Pulmonary artery endothelial cell (primary cell): ENCODE measurements at places on chromosomes 16 and 17.

DNA sequence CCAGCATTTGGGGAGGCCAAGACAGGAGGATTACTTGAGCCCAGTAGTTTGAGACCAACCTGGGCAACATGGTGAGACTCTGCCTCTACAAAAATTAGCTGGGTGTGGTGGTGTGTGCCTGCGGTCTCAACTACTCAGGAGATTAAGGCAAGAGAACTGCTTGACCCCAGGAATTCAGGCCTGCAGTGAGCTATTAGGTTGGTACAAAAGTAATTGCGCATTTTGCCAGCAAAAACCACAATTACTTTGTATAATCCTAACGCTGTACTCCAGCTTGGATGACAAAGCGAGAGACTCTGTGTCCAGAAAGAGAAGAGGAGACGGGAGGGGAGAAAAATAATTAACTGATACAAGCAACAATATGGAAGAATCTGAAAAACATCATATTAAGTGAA, 32.7 kb downstream of the YWHAE start:
- DNase-seq, result no peak

DNA sequence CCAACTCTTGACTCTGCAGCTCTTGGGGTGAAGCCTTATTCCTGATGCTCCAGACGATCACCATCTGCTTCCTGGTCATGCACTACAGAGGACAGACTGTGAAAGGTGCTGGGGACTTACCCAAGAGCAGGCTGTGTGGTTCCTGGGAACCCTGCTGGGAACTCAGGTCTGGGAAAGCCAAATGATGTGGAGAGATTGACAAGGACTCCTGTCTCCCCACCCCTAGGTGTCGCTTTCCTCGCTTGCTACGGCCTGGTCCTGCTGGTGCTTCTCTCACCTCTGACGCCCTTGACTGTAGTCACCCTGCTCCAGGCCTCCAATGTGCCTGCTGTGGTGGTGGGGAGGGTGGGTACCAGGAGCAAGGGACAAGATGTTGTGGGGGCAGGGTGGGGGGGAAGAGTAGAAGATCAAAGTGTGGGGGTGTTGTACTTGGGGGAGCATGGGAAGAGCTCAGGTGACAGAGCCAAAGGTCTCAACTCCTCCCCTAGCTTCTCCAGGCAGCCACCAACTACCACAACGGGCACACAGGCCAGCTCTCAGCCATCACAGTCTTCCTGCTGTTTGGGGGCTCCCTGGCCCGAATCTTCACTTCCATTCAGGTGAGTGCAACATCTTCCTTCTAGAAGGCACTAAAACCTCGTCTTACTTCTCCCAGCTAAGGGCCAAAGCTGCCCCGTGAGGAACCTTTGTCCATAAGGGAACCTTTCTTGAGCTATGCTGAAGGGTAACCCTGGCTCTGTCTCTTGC, 3.0 kb downstream of the SOX15 start:
- DNase-seq, result no peak

DNA sequence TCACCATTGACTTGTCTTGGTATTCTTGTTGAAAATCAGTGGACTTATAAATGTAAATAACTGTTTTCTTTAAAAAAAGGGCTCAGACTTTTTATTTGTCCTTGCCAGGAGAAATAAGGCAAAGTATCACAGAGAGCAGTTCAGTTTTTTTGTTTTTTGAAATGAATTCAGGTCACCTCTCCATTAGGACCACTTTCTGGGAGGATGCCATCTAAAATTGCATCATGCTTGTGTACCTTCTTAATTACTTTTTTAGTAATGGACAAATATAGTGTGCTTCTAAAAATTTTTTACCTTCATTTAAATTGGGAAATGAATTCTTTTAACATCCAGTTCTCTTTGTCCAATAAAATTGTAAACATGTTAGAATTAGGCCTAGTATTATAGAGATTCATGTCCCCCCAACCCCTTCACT, 210.0 kb downstream of the BCAS3 start:
- no peak for DNase-seq

- DNase-seq, result no peak
These were observed 30.9 kb downstream of the TSC2 start for GRCh38 chr16:2078691-2079090.

DNA sequence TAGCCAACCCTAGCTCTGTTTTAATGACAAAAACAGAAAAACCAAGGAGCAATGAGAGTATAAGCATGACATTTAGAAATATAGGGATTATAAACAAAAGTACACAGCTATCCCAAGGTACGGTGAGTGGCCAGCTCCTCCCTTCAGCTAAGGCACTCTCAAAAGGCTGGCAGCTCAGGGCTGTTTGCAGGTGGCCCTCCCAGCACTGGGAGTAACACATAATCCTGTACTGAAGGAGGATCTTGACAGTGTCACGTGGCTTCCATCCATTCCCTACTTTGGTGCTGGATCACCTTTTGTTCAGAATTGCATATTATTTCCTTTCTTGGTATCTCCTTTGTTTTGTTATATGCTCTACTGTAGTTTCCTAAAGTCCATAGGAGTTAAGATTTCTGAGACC, 500.8 kb downstream of the KCNJ18 start:
- DNase-seq, result no peak

DNA sequence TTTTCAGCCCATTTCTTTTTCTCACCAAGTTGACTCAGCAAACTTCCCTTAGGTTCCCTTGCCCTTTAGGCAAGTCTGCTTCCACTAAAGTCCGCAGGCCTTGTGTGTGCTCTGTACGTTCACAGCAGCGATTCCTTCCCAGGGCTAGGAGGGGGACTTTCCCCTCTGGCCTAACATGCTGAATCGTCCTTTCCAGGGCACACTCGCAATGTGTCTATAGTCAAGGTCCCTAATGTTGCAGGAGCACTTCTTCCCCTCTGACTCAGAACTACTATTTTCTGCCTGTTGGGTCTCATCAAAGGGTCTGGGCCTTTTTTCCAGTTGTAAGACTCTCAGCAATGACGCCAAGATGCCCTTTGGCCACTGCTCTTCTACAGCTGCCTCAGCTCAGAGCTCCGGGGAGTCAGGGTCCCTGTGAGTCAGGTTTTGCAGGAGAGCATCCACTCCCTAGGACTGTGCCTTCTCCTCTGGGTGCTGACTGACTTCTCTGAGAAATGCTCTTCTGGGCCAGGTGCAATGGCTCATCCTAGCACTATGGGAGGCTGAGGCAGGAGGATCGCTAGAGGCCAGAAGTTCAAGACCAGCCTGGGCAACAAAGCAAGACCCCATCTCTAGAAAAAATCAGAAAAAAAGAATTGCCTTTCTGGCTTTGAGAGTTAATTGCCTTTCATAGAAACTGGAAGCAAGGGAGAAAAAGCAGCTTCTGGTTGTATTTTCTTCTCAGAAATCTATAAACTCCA, 64.4 kb upstream of the TBX2 start:
- DNase-seq, result no peak

DNA sequence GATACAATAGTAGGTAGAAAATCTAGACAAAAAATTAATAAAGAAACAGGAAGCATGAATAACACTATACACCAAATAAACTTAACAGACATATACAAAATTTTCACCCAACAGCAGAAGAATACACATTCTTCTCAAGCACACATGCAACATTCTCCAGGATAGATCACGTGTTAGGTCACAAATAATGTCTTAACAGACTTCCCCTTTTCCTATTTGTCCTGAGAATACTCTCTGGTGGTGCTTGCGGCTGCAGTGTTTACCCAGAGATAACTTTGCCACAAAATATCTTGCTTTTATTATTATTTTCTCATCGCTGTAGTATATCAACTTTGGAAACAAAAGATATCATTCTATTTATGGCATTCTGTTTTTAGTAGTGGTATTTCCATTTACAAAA, 40.6 kb upstream of the ZNF267 start:
- no peak for DNase-seq

GRCh38 chr17:62592341-62593099, 35.0 kb upstream of the MRC2 start:
- DNase-seq, result no peak

DNA sequence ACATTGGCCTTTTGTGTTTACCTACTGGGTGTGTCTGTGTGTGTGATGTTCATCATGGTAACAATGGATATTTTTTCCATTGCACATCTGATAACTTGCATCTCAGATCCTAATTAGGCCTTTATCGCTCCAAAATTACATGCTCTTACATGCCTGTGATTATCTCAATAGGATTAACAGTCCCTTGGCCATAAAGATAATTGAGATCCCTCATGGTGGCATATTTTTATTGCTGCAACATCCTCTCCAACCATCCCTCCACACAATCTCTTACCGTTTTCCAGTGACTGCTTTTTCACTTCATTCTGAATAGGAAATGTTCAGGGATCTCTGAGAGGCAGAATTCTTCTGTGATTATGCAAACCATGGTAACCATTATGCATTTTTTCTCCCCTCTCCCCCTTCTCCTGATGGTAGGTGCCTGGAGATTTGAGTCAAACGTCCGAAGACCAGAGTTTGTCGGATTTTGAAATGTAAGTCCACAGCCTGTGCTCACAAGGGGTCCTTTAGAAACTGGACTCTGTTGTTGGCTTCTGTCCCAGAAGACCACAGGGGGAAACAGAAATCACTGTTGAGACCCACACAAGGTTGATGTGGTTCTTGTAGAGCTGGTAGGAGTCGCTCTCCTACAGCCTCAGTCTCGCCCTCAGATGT, 405.5 kb downstream of the CPPED1 start:
- no peak for DNase-seq

GRCh38 chr17:75012346-75013091, at the start of gene MRPL58:
MRPL58 (plus strand) TSS chr17:75012670; CDS start chr17:75012687, 17 bp downstream.
- peak; percentile 57 for DNase-seq

DNA sequence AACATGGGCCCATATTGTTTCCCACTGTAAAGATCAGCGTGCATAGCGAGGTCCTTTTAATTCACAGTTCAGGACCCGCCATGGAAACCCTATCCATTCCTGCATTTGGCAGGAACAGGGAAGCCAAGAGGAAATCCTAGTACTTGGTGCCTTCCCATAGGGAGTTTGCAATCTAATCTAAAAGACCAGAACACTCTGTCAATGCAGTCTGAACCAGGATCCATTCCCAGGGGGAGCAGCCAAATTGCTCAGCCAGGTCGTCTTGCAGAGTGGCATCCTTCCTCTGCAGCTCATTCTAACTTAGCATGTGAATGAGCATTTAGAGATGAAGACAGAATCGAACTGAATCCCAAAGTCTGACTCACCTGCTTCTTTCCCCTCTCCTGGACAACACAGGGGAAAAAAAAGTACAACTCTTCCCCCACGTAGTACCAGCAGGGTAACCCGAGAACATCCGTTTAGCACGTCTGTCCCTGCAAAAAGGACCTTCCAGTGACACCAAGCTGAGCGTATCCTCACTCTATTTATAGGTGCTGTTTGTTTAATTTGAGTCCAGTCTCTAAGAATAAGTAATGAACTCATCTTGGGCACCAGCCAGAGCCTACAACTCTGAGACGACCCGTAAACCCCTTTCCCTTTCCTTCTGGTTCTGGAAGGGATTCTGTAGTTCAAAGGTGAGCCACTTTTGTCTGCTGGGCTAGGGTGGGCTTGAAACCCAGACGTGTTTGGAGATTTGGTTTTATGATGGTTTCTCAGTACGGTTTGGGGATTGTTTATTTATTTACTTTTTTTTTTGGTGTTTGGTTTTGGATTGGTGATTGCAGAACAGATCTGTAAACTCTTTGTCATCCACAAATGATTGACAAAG, 74.5 kb downstream of the ERCC4 start:
- no peak for DNase-seq

DNA sequence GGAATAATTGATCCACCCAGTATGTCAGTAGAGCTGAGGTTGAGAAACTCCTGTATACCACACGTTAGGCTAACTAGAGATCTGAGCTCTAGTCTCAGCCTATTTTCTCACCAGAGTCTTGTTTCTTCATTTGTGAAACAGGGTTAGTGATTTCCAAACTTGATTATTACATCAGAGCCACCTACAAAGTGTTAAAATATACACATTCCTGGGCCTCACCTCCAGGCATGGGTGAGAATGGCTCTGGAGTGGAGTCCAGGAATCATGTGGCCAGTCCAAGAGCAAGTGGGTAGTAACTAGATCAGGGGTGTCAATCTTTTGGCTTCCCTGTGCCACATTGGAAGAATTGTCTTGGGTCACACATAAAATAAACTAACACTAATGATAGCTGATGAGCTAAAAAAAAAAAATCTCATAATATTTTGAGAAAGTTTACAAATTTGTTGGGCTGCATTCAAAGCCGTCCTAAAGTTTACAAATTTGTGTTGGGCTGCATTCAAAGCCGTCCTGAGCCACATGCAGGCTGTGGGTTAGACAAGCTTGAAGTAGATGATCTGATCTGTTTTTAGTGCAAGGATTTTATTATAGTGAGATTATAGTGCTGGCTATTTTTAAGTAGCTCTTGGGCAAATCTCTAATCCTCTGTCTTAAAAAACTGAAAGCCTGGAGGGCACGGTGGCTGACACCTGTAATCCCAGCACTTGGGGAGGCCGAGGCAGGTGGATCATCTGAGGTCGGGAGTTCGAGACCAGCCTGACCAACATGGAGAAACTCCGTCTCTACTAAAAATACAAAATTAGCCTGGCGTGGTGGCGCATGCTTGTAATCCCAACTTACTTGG, 20.4 kb downstream of the PRCD start:
- no peak for DNase-seq

DNA sequence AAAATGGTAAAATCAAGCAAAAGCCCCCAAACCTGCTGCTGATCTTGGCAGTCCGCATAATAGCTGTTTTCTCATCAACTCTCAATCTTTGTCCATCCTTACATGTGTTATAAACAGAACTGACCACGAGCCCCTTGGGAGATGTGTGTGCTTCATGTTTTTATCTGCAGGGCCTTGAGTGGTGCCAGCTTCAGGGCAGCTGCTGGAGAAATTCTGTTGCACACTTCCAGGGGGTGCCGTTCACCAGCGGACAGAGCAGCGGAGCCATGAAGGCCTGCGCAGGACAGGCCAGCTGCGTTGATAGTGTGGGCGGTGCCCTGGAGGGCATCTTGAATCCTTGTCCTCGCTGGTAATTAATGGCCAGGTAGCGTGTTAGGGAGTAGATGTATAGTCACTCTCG, 20.1 kb downstream of the MPRIP start:
- no peak for DNase-seq

GRCh38 chr16:72999541-73000019, 48.3 kb downstream of the ZFHX3 start:
- DNase-seq, result no peak

GRCh38 chr17:27562777-27563455, 68.1 kb upstream of the LGALS9 start:
- no peak for DNase-seq

DNA sequence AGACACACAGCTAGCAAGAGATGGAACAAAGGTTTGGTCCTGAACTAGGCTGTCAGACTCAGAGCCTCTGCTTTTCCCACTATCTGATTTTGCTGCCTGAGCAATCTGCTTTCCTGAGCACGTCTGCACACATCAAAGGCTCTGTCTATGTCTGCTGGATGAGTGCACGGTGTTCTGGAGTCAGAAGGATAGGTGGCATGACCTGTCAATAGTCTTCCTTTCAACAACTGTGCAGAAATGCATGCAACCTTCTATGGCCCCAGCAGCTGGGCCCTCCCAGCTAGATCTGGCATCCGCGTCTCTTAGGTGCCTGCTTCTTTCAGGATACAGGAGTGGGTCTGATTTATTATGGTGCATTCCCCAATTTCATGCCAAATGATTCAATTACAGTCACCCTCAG, 138.3 kb downstream of the UTP18 start:
- no peak for DNase-seq

DNA sequence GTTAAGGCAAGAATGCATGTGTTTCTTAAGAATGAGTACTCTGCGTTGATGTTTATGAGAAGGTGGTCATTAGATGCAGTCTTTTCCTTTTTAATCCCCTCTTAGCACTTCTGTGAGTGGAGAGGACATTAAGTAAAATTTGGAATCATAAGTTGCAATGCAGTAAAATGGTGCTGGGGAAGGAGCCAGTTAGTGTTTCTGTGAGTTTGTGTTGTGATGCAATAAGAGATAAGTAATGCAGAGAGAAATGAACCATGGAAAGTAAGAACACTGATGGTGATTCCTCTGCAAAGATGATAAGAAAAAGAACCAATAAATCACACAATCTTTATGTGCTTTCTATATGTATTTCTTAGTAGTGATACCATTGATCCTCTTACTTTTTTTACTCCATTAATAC, 20.0 kb downstream of the ABHD15 start:
- no peak for DNase-seq
